Activated CD4-positive, alpha-beta T cell treated with anti-CD3 and anti-CD28 coated beads for 36 hours (primary cell): ENCODE measurements at places on chromosomes 6 and 20.

- no peak for DNase-seq
Measured at GRCh38 chr6:27562027-27562410, 89.1 kb upstream of the ZNF184 start.

- no peak for DNase-seq
Measured at GRCh38 chr6:85412911-85413430, 36.9 kb upstream of the NT5E start.

DNA sequence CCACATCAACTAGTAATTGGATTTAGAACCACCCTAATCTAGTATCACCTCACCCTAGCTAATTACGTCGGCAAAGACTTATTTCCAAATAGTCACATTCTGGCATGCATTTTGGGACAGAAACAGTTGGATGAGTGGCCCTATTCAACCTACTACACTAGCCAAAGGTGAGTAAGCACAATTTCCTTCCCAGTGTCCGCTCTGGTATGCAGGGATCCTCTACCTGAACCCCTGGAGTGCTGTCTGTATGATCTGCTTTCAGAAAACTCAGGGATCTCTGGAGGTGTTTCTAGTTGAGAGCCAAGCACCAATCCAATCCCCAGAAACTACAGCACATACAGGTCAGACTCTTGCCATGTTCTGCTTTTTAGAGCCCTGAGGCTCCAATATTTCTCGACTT, 717.4 kb upstream of the MANEA start:
- no peak for DNase-seq

- DNase-seq, result peak; percentile 67
Measured at GRCh38 chr6:44264154-44265006, 971 bp downstream of the NFKBIE start.

- DNase-seq, result no peak
Measured at GRCh38 chr20:32010666-32011065, 428 bp downstream of the CCM2L start.

GRCh38 chr6:8192067-8192466, 89.7 kb upstream of the EEF1E1 start:
- DNase-seq, result no peak

- DNase-seq, result no peak
Measured at GRCh38 chr6:133503336-133503729, 262.2 kb downstream of the EYA4 start.

DNA sequence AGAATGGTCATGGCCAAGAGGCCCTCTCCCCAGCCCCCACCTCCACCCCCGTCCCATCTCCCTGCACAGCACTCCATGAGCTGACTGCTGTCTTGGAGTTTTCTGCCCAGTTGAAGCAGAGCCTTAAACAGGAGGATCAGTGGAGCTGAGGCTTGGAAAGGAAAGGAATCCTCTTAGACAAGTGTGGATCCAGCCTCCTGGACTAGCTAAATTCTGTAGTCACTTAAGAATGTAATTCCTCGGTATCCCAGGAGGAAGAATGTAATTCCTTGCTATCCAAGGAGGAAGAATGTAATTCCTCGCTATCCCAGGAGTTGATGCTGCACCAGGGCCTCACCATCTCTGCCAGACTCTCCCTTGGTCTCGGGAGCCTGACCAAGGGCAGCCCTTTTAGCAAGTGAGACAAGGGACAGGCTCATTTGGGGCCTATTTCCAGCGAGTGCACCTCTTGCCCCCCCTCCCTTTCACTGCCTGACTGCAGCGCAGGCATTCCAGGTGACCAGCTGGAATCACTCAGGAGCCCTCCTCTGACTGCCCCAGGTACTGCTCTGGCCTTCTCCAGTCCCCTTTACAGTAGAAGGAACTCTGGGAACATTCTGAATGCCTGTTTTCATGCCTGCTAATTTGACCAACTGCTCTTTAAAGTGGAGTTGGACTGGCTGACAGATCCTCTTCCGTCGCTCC, 76.2 kb downstream of the TCP11 start:
- no peak for DNase-seq

GRCh38 chr20:23237201-23237600, 113.4 kb upstream of the NXT1 start:
- DNase-seq, result no peak

DNA sequence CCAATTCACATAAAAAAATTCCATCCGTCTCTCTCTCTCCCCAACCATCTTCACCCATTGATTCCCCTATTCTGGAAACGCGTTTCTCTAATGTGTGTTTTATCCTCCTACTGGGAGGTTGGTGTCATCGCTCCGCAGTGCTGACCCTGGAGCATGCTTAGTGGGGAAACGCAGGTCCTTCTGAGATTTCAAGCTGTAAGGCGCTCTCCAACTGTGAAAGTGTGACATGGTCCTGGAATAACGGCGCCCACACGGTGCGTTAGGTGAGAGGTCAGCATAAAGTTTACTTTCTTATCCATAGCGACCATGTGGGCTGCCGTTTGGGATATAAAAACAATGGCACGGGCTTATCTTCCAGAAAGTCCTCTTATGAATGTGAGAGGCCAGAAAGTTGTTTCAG, 123.9 kb downstream of the WDR27 start:
- no peak for DNase-seq

GRCh38 chr20:57224641-57225138, 41.8 kb downstream of the BMP7 start:
- no peak for DNase-seq
